ENCODE measurements at places on chromosomes 5 and 9.

DNA sequence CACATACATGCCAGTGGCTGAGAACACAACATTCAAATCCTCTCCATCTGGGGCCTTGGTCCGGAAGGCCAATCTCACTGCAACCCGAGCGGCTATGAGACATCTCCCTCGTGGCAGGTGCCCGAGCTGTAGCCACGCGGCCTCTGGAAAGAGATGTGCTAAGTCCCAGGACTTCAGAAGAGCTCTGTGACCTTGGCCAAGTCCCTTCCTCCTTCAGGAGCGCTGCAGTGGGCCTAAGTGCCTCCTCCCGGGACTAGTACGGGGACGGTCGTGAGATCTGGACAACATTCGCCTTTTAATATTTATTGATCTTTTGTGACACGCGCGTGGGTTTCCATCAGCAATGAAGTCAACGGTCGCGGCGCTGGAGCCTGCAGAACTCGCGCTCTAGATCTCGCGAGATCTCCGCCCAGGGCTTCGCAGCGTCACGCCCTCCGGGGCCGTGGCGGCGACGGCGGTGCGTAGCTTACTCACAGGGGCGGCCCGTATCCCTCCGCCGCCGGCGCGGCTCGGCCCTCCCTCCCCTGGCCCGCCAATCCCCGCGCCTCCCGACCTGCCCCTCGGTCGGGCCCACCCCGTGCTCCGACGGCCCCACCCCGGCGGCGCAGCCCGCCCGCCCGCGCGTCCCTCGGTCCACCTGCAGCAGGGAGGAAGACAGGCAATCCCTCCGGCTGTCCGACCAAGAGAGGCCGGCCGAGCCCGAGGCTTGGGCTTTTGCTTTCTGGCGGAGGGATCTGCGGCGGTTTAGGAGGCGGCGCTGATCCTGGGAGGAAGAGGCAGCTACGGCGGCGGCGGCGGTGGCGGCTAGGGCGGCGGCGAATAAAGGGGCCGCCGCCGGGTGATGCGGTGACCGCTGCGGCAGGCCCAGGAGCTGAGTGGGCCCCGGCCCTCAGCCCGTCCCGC lies at the start of gene UBE2D2:
Gene UBE2D2 (plus strand): TSS at position 588 of the 903 bp plus-strand sequence. CDS start 453 bp downstream, outside the sequence.
- peak; percentile 96 for DNase-seq

- no peak for DNase-seq
Measured at GRCh38 chr9:120513825-120514396, 66.1 kb downstream of the CDK5RAP2 start.

GRCh38 chr5:142659405-142659804 lies 26.5 kb downstream of the FGF1 start:
- no peak for DNase-seq

GRCh38 chr9:81827616-81828296 lies 100.5 kb upstream of the SPATA31D4 start:
- no peak for DNase-seq

- no peak for DNase-seq
Measured at GRCh38 chr5:55481293-55481855, 53.4 kb downstream of the PLPP1 start.

Measured in nephron progenitor cell (in vitro differentiated cells).